ENCODE measurements at places on chromosomes 5 and 9.

DNA sequence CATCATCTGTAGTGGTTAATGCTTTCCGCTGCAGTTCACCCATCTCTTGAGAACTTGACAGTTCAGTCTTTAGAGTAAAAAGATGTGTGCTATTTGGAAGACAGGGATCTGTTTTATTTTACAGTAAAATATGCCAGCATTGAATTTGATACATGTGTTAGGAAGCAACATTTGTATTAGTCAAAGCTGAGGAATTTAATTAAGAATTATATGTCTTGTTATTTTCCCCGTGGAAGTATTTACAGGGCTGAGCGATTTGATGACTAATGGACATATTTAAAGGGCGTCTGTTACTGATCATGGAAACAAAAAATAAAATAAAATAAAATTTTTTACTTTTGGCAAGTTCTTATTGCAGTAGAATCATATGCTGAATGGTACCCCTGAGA, 101.3 kb downstream of the PAM start:
- no peak for DNase-seq

DNA sequence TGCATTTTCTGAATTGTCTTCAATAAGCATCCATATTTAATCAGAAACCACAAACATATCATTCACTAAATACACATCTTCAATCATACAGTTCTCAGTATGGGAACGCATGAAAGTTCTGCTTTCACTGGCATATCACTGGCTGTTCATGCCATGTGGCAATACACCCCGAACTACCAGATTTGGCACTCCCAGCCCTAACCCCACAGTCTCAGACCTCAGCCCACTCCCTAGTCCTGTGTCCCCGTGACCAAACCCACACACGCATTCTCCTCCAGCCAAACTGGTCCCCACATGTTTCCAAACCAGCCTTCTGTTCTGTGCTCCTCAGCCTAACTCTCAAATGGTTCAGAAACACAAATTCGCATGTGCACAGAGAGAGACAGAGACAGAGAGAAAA, 20.6 kb downstream of the KCNMB1 start:
- no peak for DNase-seq

DNA sequence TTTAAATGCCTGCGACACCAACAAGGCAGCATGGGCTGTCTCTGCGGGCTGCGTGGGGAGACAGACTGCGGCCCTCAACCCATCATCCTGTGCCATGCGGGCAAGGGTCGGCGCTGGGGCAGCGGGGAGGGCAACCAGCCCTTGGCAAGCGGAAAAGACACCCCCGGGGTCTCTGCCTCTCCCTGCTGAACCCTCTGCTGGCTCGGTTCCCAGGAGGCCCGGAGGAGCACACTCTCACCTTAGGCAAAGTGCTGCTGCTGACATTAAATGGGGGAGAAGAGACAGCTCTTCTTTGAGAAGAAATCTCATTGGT, 129.6 kb upstream of the PPP1R26 start:
- no peak for DNase-seq

DNA sequence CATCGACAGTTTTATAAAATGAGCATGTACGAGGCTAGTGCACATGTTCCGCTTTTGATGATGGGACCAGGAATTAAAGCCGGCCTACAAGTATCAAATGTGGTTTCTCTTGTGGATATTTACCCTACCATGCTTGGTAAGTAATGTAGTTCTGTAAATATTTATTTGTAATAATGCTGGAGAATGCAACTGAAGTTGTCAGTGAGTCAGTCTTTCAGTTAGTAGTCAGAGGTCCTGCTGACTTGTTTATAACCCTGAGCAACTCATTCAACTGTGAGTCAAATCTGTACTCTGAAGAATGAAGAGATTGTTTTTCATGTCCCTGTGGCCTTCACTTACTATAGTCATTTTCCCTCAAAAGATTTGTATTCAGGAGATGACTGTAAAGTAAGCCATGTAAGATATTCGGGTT, 28.4 kb upstream of the GPR150 start:
- no peak for DNase-seq

DNA sequence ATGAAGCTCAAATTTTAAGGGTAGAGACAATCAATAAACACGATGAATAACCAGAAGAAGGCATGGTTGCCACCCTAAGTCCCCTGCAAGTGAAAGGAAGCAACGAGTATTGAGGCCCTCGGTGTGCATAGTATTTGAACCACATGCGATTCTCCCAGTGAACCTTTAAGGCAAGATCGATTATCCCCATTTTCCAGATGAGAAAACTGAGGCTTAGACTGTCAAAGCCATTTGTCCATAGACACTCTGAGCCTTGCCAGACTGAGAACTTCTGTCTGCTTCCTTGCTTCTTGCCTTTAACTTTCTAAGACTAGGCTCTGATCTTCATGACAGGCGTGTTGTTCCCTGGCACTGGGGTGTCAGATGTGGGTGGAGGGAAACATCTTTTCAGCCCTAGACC, 58.2 kb downstream of the COL27A1 start:
- DNase-seq: no peak

GRCh38 chr5:55151923-55152842, 7.8 kb upstream of the GPX8 start:
- DNase-seq: no peak

DNA sequence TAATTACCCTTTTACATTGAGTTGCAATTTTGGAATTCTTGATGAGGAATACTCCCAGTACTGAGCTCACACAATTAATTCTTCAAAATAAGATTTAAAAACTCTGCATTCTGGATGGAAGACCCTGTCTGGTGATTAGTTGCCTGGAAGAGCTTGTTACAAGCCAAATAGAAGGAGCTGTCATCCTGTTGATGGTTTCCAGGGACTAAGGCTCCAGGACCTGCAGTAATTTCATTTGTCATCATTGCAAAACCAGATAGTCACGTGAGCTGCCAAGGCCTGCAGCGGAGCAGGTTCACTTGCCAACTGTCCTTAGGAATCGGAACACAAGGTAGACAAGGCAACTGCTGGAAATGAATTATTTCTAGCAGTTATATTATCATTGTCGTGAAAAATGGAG, 597.7 kb downstream of the CCDC171 start:
- DNase-seq: no peak

Data from stimulated activated CD8-positive, alpha-beta memory T cell treated with anti-CD3 and anti-CD28 coated beads, Interleukin-2, amount 100 ng/mL, for 1 hour (primary cell).